DMS79 treated with DMSO at 0.1 percent for 48 hours (cell line): ENCODE measurements at places on chromosomes 12 and 14.

DNA sequence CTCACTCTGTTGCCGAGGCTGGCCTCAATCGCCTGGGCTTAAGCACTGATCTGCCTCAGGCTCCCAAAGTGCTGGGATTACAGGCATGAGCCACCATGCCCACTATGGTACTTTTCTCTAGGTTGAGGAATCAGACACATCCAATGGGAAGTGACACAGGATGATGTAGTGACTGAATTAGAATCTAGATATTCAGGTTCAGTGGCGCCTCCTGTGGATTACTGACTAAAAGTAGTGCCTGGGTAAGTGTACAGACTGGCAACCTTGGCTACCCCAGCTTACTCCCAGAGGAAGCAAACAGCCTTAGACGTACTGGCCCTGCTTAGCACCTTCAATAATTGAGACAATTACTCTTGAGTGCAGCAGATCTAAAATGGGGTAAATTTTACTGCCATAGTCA is 22.8 kb downstream of the GALNT8 start:
- DNase-seq = no peak

DNA sequence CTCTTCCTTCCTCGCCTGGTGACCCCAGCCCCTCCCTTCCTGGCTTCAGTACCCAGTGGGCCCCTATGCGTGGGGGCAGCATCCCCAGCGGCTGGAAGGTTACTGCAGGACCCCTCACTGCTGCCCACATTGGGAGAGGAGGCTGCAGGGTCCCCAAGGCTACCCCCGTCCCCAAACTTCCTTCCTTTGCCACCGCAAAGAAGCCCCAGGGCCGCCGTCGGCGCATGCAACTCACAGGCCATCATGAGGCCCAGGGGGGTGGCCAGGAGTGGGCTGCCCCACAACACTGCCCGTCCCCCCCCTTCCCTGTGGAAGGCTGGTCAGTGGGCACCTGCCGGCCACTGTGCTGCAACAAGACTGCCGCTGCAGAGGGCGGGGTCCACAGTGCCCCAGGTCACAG is 9.5 kb upstream of the TNFAIP2 start:
- DNase-seq = no peak

DNA sequence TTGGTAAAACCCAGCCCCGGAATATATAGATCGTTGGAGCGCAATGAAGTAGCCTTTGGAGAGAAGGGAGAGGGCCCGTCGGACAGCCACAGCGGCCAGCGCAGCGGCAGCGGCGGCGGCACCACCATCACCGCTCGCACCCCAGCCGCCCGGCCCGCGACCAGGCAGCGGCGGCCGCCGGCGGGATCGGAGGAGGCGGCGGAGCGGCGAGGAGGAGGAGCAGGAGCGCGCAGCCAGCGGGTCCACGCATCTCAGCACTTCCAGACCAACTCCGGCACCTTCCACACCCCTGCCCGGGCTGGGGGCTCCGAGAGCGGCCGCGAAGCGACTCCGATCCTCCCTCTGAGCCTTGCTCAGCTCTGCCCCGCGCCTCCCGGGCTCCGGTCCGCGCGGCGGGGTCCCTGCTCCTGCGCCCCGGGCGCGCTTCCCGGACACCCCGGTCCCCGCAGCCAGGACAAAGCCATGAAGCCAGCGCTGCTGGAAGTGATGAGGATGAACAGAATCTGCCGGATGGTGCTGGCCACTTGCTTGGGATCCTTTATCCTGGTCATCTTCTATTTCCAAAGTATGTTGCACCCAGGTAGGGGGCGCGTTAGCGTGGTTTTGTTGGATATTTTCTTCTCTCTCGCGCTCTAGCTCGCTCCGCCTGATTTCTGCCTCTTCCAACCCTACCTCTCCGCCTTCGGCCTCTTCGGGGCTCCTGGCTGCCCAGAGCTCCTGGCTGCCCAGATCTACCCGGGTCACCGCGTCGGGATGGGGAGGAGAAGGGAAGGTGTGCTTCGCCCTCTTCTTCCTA is 400 bp downstream of the CHST11 start:
- peak; percentile 58 for DNase-seq

DNA sequence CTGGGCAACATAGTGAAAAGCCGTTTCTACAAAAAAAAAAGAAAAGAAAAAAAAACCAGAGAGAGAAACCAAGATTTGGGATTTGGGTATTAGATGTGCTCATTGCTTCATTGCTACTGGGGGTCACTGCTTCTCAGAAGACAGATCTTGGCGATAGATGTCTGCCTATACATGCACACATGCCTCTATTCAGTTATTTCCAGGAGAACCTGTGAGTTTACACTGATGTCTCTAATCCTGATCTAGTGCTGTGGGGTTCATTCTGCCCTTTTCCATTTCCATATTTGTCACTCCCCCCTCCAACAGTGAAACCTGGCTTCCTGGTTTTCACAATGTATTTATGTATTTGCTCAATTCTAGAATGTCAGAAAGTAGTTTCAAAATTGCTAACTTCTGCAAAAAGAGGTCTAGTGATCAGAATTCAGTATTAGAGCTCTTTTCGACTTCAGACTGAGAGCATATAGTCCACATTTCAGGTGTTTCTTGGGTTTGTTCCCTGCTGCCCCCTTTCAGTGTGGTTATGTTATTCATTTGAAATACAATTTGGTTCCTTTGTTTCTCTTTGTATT is 111.0 kb downstream of the SLC25A47 start:
- DNase-seq = no peak

GRCh38 chr14:65993103-65993502 is 493.1 kb upstream of the CCDC196 start:
- peak; percentile 75 for DNase-seq

DNA sequence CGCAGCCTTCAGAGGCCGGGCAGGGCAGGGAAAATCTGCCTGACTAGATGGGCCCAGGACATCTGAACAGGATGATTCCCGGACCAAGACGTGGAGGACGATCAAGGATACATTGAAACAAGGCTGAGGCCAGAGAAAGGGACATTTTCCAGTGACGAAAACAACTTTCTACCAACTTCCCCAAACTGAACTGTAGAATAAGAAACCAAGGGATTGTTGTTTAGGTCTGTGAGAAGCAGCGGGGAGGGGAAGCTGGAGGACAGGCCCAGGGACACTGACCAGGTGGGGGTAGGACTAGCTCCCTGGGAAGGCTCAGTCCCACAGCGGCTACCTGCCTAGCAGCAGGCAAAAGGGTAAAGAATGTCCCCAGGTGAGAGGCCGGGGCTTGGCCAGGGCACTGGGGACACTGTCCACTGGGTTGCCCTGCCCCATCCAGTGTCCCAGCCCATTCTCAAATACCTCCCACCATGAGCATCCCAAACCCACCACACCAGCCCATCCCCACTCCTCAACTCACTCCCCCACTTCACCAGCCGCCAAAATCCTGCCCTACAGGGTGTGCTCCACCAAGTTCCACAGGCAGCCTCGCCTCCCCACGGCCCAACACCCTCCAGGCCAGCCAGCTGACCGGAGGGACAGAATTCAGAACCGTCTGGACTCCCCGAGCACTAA is 995 bp downstream of the TNFRSF1A start:
- no peak for DNase-seq

DNA sequence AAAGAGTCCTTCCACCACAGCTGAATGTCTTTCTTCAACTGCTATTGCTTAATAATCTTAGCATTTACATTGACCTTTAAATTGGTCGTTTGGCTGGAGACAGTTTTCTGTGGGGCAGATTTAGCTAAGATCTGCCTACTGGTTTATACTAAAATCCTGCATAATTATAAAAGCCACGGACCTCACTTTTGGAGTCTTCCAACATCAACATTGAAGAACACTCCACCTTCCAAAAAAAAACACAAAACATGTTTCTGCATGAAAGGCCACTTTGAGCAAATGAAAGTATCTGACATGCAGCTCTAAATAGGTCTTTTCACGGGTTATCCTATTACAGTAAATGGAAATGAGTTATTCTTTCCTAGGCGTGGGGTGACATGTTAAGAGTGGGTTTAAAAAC is 57.0 kb upstream of the KRR1 start:
- DNase-seq = peak; percentile 26

DNA sequence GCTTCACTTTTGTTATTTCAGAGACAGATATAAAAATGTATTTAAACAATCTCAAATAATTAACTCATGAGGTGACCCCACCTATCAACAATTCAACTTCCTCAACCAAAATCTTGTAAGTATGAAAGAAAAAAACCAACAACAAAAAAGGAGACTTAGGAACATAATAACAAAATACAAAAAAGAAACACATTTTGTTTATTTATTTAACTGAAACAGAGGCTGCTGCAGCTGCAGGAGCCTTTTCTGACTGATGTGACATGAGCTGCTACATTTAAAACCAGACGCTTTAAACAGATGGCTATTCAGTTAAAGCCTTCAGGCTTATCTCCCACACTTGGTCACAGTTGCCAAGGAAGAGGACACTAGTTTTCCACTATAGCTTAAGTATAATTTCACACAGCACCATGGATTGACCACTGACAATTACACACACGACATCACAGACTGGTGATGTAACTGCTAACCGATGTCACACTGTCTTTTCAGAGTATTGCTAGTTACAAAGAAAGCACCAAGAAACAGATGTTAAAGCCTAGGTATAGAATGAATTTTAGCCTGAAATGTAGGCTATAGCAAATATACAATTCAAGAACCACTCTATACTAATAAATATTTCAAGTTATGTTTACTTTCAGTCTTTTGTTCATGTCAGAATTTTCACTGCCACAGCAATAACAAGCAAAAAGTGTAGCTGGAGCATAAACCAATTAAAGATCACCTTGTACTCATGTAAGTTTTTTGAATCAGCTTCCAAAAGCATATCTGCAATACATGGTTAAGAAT is 113.0 kb downstream of the MED13L start:
- DNase-seq = no peak

- DNase-seq = no peak
Observed at GRCh38 chr12:116389990-116390389, 112.5 kb upstream of the MED13L start.

- DNase-seq = no peak
Observed at GRCh38 chr12:84875241-84875640, 37.4 kb downstream of the SLC6A15 start.

- no peak for DNase-seq
Observed at GRCh38 chr12:123042833-123043232, 62.4 kb downstream of the ARL6IP4 start.

DNA sequence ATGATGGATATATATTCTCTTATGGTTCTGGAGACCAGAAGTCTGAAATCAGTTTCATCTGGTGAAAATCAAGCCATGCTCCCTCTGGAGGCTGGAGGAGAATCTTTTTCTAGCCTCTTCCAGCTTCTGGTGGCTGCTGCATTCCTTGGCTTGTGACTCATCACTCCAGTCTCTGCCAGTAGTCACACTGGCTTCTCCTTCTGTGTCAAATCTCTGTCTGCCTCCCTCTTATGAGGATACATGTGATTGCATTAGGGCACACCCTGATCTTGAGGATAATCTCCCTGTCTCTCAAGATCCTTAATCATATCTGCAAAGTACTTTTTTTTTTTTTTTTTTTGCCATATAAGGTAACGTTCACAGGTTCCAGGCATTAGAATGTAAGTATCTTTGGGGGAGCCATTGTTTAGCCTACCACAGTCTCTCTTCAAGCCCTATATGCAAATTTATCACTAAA is 17.7 kb downstream of the DNAL1 start:
- DNase-seq = no peak

DNA sequence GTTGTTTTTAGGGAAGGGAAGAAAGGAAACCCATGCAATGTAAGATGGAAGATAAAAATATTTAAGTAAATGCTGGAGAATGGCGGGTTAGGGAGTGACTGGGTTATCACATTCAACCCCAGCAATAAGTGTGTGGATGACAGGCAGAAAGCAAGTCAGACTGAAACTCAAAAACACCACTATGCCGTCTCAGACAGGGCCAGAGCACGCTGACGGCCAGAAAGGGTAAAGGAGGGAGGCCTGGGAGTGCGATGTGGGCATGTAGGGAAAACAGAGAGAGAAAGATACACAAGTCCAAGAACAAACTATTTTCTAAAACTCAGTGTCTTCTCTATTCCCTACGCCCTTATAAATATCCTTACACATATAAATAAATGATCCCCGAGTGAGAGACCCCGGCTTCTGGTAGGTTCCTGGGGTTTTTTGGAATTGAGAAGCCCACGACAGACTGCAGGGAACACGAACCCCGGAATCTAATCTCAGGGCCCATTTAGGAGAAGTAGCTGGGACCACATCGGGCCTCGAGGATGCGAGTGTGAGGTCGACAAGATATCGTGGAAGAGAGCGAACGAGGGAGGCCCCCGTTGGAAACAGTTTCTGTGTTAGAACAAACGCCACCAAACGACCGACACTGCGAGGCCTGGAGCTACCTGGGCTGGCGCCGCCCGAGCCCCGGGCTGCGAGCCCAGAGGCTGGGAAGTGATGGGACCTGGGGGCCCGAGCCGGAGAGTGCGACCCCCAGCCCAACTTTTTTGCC is 735 bp upstream of the OTX2 start:
- DNase-seq = no peak

- DNase-seq = peak; percentile 23
Observed at GRCh38 chr14:52895000-52895399, 55.9 kb downstream of the FERMT2 start.

DNA sequence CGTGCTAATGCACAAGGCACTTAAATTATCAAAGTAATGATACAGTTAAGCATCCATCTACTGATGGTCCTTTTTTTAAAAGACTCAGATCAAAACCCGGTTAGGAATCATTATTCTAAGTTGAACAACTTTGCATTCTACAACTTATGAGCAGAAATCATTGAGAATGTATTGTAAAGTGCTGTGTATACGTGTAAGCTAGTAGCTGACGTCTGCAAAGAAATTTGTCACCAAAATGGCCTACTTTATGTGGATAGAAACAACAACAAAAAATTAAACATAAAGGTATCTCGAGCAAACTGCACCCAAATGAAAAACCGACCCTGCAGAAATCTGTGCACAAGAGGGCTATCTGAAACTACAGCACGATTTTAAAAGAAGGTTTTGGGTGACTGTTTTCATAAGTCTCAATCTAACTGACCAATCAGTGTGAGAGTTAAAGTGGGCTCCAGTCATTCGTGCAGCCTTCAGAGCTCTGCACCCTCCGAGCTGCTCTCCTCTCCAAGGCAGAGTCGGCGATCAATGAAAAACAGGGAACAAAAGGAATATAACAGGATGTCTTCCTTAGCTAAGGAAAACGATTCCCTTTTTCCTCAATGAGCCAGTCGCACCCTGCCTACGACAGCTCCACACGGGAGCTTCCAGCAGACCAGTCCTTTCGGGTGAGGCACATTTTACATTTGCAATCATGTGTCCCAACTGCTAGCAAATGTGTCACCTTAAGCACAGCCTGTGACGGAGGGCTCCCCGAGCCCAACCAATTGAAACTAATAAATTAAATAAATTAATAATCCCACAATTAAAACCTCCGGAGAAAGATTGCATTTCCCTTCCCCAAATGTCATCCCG is 200.7 kb upstream of the FOXN3 start:
- DNase-seq = peak; percentile 75

DNA sequence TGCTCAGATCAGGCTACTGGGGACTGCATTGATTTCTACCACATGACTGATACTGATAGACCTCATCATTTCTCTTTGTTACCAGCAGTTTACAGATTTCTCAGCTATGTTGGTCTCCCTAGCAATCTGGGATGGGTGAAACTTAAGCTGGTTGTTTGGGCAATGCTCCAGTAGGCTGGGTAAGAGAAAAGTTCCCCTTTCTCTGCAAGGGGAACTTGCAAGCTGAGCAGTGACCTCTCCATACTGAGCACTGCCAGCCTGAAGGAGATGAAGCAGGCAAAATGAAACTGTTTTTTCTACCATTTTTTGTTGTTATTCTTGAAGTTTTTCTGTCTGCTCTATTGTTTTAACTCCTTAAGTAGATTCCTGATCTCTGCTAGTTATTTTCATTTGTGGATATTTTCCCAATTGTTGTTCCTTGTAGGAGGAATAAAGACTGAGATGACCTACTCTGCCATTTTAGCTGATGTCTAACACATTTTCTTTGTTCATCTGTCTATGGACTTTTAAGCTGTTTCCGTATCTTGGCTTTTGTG is 1.3 kb upstream of the OR4M1 start:
- DNase-seq = no peak

- no peak for DNase-seq
Observed at GRCh38 chr14:72024043-72024407, 91.8 kb downstream of the RGS6 start.
